ENCODE measurements at places on chromosomes 3 and 15. TPM values are rescaled to one million over a fixed set of nuclear protein-coding genes. Genes with fewer than 3 reads are reported as not detected.

EFCC1 gene
- 1.1 TPM for total RNA-seq

SLC28A1 gene
- 0.16 TPM for total RNA-seq

SCAANT1 gene
- not detected for total RNA-seq

GOLGA8K gene
- 0.60 TPM for total RNA-seq

CEP19 gene
- total RNA-seq, result 7.4 TPM

CHRM5 gene
- total RNA-seq, result 6.8 TPM

XRN1 gene
- 107 TPM for total RNA-seq

PDZRN3 gene
- total RNA-seq, result 72.3 TPM

CCR9 gene
- total RNA-seq, result not detected

RPL15 gene
- total RNA-seq, result 2,811 TPM

ZBTB20 gene
- total RNA-seq, result 95.2 TPM

LTK gene
- 2.3 TPM for total RNA-seq

PFKFB4 gene
- 9.6 TPM for total RNA-seq

RAB8B gene
- total RNA-seq, result 45.6 TPM

ZNF609 gene
- total RNA-seq, result 49.6 TPM

FBXW12 gene
- total RNA-seq, result not detected

FAM81A gene
- 4.2 TPM for total RNA-seq

INSYN1 gene
- 19.9 TPM for total RNA-seq

ALAS1 gene
- 41.1 TPM for total RNA-seq

GRAMD2A gene
- total RNA-seq, result 0.66 TPM

CLDN16 gene
- 0.16 TPM for total RNA-seq

GP9 gene
- total RNA-seq, result 1.2 TPM

PLA2G4D gene
- total RNA-seq, result not detected

PLCH1 gene
- total RNA-seq, result 35.0 TPM

CYP1A2 gene
- not detected for total RNA-seq

ARHGAP11A gene
- total RNA-seq, result 15.8 TPM

CYP1A1 gene
- total RNA-seq, result 0.55 TPM

HIGD2B gene
- not detected for total RNA-seq

DUOXA1 gene
- 2.0 TPM for total RNA-seq

DTWD1 gene
- 48.3 TPM for total RNA-seq

ADIPOQ gene
- total RNA-seq, result 1.4 TPM

ALDH1L1 gene
- total RNA-seq, result 2.5 TPM

PSTPIP1 gene
- 3.4 TPM for total RNA-seq

UNC13C gene
- total RNA-seq, result 67.3 TPM

SYNPR gene
- 21.0 TPM for total RNA-seq

CLDN18 gene
- not detected for total RNA-seq

CPLX3 gene
- total RNA-seq, result 42.8 TPM

PARP3 gene
- 10.3 TPM for total RNA-seq

FOXL2 gene
- 6.7 TPM for total RNA-seq

DNAH12 gene
- 0.71 TPM for total RNA-seq

RAB6B gene
- total RNA-seq, result 38.7 TPM

EXD1 gene
- not detected for total RNA-seq

GOLGA6L7 gene
- total RNA-seq, result not detected

SOX2 gene
- 128 TPM for total RNA-seq

CCDC33 gene
- total RNA-seq, result 5.2 TPM

SKOR1 gene
- total RNA-seq, result 0.33 TPM

THOC7 gene
- 48.3 TPM for total RNA-seq

TAGLN3 gene
- 78.5 TPM for total RNA-seq

VIPR1 gene
- 3.7 TPM for total RNA-seq

ALCAM gene
- 55.5 TPM for total RNA-seq

AMIGO3 gene
- total RNA-seq, result not detected

Data from camera-type eye (tissue), 1 donor.